ENCODE measurements at places on chromosomes 11 and 22.

- no peak for DNase-seq
Measured at GRCh38 chr11:9130297-9130696, 38.9 kb upstream of the SCUBE2 start.

- no peak for DNase-seq
Measured at GRCh38 chr11:102007567-102008437, 39.4 kb upstream of the CFAP300 start.

DNA sequence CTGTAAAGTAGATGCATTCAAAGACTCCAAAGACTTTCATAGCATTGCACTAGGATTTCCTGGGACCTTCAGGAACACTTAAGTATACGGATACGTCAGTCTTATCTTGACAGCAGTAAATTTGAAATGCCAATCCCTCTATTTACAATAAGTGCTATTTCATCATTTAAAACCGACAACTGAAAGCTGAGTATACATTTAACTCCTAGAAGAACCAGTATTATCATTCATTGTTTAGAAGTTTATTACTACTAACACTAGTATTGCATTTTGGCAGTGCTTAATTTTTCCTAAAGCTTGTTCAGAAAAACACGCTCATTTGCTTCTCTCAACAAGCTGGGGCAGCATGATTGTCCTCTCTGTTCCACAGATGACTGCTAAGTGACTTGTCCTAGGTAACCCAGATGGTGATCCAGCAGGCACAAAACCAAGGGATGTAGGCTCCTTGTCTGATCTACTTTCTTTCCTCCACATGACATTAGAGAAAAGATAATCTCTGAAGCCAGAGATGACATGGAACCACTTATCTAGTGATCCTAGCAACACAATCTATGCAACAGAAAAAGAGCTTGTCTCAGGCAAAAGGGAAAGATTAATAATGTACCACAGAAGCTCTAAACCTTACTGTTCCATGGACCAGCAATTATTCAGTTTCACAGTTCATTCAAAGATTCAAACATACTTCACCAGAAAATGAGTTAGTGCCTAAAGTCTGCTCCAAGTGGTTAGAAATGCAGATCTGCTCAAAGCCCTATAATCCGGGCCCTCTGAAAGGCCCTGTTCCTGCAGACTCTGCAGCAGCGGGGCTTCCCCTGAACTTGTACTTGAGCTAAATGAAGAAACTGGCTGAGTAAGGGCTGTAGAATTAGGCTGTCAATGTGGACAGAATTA, 5.2 kb downstream of the MAML2 start:
- DNase-seq, result no peak

GRCh38 chr11:94130298-94131046, 1.8 kb downstream of the PANX1 start:
- no peak for DNase-seq

DNA sequence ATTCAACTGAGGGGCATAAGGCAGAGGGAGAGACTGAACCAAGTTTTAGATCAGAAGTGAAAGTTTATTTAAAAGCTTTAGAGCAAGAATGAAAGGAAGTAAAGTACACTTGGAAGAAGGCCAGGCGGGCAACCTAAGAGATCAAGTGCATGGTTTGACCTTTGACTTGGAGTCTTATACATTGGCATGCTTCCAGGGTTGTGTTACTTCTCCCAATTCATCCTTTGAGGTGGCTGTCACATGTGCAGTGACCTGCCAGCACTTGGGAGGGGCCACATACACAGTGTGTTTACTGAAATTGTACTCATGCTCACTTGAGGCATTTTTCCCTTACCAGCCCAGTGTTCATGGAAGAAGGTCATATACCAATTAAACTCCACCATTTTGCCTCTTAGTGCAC, 30.4 kb downstream of the CYP2R1 start:
- DNase-seq, result no peak

DNA sequence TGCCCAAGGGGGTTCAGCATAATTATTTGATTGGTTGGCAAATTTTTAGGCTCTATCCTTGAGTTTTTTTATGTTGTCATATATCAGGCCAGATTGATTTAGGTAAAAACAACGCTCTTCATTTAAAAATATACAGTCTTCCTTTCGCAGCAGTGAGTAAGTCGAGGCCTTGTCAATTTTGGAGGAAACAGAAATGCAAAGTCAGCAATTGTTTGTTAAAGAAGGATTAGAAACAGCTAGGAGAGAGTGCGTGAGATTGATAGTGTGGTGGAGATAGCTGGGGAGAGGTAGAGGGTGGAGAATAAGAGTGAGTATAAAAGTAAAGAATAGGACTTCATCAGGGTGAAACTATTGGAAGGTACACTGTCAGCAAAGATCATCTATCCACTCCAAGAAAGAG, 830.8 kb downstream of the LUZP2 start:
- no peak for DNase-seq

- DNase-seq, result no peak
Measured at GRCh38 chr11:1140642-1141490, 16.9 kb upstream of the MUC5AC start.

- no peak for DNase-seq
Measured at GRCh38 chr22:27399161-27399560, 402.4 kb downstream of the MN1 start.

DNA sequence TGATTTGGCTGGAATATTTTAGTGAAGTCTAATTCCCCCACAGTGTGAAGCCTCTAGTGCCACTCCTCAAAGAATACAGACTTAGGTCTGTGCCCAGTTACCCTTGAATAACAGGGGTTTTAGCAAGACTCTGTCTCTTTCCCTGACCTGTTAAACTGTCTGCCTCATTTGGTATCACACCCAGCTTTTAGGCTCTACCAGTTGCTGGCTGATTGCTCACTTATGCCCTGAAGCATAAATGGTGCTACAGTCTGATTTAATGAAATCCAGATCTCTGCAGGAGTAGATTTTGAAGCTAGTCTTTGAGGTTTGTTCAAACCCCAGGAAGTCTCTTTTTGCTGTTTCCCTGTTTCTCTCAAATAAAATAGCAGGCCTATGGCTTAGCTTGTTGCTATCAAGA, 45.2 kb upstream of the LIPT2 start:
- DNase-seq, result no peak

DNA sequence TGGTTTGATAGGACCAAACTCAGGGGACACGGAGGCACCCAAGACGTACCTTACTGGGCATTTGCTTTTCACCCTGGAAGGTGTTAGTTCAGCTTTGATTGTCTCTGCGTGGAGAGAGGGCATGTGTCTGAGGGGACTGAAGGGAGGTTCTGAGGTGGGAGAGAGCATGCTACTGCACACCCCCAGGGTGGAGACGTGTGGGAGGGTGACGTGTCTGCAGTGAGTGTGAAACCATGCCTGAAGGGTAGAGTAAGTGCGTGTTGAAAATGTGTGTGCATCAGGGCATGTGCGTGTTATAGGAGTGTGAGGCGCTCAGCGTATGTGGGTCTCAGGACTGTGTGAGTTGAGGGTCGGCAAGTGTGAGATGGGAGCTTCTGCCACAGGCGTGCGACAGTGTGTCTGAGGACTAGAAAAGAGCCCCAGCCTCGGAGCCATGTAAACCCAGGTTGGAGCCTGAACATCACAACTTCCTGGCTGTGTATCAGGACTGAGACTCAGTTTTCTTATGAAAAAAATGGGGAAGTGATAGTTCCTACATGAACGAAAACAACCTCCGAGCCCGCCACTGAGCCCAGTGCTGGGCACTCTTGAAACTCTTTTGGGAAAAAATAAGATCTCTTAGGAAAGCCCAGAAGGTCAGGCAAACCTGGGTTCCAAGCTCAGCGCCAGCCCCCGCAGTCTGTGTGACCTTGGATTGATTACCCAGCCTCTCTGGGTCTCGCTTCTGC, 11.8 kb upstream of the KCNJ11 start:
- DNase-seq, result no peak

- no peak for DNase-seq
Measured at GRCh38 chr22:37880668-37881440, 25.2 kb upstream of the MICALL1 start.

DNA sequence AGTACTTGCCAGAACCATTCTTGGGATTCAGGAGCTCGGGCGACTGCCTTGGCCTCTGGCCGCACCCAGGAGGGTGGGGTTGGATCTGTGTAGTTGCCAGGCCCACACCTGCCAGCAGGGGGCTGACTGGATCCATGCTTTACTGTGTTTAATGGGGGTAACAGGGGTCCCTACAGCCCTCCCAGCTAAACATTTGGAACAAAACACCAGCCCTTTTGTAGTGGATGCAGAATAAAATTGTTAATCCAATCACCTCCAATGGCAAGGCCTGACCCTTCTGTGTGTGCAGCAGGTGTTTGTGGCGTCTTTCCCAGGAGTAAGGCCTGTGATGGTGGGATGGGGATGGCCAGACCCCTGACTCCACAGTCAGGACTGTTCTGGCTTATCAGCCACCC, 22.5 kb downstream of the SUN2 start:
- DNase-seq, result no peak

DNA sequence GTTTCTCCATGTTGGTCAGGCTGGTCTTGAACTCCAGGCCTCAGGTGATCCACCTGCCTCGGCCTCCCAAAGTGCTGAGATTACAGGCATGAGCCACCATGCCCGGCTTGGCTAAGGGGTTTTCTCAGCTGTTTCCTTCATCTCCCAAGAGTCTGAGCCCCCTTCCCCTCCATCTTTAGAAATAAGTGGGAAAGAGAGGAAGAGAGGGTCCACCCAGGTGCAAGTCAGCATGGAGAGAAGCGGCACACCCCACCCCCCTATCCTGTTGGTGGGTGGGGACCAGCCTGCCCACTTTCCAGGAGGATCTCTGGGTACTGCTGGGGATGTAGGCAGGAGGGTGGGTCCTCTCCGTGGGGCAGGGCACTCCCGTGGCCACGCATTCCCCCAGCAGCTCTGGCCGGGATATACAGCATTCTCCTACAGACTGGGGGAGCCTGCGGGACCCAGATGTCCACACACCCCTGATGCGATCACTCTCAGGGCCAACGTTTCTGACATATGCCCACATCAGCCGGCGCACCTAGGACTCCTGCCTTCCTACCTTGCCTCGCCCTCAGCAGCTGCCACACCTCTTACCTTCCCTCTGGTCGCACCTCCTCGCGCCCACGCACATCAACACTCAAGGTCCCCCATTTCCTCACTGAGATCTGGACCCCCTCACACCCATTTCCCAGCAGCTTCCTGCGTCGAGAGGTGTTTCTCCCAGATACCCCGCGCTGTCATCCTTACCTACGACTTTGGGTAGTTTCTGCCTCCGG, 8.9 kb downstream of the SCARF2 start:
- no peak for DNase-seq

DNA sequence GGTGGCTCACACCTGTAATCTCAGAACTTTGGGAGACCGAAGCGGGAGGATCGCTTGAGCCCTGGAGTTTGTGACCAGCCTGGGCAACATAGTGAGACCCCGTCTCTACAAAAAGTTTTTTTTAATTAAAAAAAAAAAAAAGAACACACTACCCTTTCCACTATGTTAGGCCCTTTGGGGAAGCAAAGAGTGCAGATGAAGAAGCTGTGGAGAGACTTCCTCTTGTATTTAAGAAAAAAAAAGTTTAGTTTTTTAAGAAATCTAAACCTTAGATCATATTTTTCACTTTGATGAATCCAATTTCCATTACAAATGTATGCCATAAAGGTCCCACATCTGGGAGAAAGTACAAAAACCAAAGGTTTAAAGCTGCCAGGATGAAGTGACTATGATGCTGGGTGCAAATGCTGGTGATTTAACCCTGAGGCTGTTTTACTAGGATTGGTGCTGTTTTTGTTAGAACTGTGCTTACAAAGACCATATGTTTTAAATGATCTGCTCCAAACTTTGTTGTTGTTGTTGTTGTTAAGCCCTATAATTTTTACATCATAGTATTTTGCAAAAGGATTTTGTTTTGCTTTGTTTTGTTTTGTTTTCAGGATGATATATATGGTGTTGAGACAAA, 28.9 kb upstream of the ACER3 start:
- no peak for DNase-seq

GRCh38 chr11:19244621-19245020, 3.9 kb upstream of the E2F8 start:
- no peak for DNase-seq

- DNase-seq, result no peak
Measured at GRCh38 chr22:38220653-38221386, 19.0 kb downstream of the MAFF start.

DNA sequence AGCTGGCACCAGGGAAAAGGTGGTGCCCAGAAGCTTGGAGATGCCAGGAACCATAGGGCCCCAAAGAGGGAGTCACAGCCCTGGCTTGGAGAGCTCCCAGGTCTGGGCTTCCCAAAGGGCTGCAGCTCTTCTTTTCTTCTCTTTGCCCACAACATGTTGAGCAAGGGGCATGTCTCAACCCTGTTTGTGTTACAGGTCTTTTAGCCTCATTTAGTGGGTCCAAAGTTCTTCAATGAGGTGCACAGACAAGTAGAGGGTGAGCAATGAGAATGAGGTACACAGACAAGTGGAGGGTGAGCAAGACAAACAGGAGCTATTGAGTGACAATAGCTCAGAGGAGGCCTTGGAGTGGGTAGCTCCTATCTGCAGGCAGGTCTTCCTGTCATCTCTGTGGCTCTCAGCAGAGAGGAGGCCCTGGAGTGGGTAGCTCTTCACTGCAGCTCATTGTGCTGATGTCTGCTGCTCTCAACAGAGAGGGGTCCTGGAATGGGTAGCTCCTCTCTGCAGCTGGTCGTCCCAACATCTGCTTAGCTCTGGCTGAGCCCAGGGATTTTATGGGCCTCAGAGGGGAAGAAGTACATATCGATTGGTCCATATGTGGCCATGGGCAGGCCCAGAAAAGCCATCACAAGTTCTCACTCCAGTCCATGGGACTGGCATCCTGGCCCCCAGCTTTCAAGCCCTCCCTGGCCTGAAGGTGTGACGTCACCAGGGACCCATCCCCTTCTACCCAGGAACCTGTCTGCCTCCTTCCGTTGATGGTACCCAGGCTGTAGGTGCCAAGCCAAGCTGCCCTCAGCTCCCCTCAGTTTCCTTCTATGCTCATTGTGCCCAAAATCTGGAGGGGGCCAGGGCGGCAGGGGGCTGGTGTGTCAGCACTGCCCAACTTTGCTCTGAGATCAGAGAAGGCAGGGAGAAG, 34.9 kb downstream of the WBP2NL start:
- DNase-seq, result no peak

DNA sequence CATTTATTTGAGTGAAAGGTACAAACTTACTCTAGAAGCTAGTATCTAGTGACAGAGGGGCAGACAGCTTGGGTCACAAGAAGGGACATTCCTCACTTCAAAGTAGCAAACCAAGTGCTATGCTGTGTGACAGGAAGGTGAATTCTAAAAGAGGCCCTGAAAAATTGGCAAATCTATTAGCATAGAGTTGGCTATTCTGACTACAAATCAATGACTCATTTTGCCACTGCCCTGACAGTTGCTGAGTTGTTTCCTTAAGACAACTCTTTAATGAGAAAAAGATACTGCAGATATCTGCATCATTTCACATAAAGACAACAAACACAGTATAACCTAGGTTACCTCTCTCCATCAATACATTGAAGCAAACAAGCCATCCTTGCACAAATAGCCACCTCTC, 524.0 kb upstream of the LRRC4C start:
- no peak for DNase-seq

GRCh38 chr11:103055221-103055890, 36.6 kb downstream of the DCUN1D5 start:
- no peak for DNase-seq

All from stimulated activated CD4-positive, alpha-beta T cell treated with anti-CD3 and anti-CD28 coated beads, Interleukin-1b, Interleukin-23, amount 100 ng/mL, for 1 hour (primary cell).